ENCODE measurements at places on chromosomes 1 and 21. TPM values are rescaled to one million over a fixed set of nuclear protein-coding genes. Genes with fewer than 3 reads are reported as not detected.

GRCh38 chr1:26861889-26862378, 1.0 kb upstream of the SFN start:
- no peak for DNase-seq

DNA sequence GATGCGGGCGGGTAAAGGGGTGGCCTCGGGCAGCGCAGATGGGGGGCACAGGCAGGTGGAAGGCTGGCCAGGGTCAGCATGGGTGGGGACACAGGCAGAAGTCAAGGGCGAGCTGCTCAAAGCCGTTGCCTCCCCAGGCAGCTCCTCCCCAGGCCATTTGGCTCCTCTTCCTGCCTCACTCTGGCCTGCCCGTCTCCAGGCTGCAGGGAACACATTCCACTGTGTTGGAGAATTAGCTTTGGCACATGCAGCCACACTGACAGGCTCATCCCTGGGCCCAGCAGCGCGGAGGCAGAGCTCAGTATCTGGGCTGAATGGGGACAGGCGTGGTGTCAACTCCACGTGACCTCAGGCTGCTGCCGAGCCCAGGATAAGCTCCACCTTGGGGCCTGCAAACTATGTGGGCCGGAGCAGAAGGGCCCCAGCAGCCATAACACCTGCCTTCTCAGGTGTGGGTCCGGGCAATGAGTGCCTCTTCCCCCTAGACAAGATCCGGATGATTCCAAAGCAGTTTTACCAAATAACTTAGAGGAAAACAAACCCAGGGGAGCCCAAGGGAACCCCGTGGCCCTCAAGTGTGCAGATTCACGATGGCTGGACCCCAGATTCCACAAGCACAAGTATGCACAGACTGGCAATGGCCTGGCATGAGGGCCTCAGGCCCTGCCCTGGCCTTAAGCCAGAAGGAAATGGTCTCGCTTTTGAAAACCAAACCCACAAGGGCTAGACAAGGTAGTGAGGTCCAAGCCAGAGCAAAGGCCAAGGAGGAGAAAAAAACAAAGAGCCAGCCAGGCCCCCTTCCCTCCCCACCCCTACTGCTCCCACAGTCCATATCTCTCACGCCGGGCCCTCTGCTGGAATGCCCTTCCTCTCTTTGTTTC, 40.2 kb downstream of the HSPG2 start:
- peak; percentile 53 for DNase-seq

GRCh38 chr1:56376188-56376984, 203.0 kb downstream of the PLPP3 start:
- peak; percentile 46 for DNase-seq

DNA sequence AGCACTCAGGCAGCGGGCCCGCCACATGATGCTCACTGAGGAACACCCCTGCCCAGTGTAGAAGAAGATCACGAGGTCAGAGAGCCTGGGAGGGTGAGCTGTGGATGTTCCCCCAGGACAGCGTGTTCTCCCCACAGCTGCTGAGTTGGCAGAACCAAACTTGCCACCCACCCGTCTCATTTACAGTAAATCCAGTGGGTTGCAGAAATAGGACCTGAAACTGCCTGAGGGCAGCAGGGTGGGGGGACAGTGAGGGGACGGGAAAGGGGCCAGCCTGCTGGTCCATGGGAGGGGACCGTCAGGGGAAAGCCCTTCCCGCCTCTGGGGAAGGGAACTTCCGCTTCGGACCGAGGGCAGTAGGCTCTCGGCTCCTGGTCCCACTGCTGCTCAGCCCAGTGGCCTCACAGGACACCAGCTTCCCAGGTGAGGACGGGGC, at the start of gene C1QB:
C1QB (plus strand) TSS at position 356 of the 436 bp plus-strand sequence. CDS start 6,227 bp downstream, outside the sequence.
- DNase-seq, result no peak

DNA sequence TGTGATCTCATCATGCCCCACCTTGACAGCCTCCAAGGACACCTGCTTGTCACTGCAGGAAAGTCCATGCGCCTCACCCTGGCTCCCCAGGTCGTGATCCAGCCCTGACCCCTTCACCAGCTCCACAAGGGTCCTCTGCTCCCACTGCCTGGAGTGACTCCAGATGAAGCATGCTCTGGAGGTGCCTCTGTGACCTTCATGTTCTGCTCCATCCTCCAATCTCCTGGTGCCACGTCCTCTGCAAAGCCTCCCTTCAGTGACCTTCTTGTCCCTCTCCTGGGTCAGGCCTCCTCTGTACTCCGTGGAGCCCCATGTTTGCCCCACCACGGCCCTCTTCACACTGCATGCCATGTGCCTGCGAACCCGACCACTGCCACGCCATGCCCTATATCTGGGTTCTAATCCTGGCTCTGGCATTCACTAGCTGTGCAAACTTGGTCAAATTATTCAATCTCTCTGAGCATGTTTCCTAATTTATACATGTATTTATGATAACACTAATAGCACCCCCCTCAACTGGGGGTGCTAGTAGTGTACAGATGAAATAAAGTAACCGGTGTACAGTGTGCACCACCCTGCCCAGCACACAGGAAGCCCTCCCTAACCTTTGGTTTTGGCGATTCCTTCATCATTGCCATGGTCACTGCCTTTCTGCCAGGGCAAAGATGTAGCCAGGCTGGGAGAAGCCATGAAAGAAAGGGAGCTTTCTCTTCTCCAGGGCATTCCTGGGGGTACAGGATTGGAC, 77.4 kb downstream of the STUM start:
- DNase-seq, result no peak

CRYAA gene
- not detected for total RNA-seq

GRCh38 chr1:153544453-153545066, 1.0 kb downstream of the S100A4 start:
- no peak for DNase-seq

DNA sequence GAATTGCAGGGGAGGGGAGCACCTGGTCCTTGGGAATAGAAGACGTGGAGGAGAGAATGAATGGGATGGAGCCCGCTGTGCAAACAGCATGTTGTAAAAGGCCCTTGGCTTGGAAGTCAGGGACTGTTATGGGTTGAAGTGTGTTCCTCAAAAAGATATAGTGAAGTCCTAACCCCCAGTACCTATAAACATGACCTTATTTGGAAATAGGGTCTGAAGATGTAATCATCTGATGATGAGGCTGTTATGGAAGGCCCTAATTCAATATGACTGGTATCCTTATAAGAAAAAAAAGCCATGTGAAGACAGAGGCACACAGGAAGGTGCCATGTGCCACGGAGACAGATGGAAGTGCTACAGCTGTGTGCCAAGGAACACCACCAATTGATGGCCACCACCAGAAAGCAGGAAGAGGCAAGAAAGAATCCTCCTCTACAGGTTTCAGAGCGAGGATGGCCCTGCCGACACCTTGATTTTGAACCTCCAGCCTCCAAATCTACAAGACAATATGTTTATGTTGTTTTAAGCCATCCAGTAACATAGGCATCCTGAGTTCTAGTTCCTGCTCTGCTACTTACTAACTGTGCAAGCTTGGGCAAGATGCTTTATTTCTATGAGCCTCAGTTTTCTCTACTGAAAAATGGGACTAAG, 51.2 kb downstream of the LRRN2 start:
- DNase-seq, result no peak
